ENCODE measurements at places on chromosomes 3 and 15.

GRCh38 chr15:68536331-68537095 lies 42.3 kb upstream of the CORO2B start:
- DNase-seq, result no peak

GRCh38 chr15:32657198-32657883 lies 15.8 kb downstream of the SCG5 start:
- DNase-seq, result no peak

- DNase-seq, result no peak
These were observed 101.5 kb upstream of the CBLB start for GRCh38 chr3:105970283-105970682.

DNA sequence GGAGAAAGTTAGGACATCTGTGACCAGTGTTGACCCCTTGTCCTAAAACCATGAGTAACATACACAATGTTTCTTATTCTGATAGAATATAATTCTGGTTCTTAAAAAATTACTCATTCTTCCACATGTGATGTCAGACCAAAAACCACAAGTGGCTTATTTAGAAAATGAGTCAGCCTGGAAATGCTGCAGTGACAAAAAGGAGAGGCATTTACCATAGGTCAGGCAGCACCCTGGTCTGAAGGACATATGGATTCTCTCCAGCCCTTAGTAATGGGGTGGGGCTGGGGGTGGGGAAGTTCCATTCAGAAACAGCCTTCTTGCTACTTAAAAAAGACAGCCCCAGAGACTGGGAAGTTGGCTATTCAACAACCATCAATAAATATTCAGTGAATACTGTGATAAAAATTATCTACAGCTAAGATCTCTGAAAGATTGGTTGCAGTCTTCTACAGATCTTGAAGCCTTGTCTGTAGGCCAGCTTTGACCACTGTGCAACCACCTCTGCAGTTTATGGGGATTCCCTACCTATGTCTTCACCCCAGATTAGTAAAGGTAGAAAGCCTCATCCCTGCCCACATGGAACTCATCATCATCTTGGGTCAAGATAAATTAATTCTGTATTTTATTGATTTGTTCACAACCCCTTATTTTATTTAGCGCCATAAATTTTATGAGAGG lies 34.9 kb upstream of the TIMP4 start:
- peak; percentile 85 for DNase-seq

- DNase-seq, result no peak
These were observed 27.9 kb downstream of the SYNM start for GRCh38 chr15:99132634-99133287.

GRCh38 chr3:45654397-45654944 lies 34.7 kb upstream of the SACM1L start:
- DNase-seq, result no peak

- DNase-seq, result peak; percentile 28
These were observed 108.1 kb downstream of the ROBO2 start for GRCh38 chr3:77147836-77148578.

DNA sequence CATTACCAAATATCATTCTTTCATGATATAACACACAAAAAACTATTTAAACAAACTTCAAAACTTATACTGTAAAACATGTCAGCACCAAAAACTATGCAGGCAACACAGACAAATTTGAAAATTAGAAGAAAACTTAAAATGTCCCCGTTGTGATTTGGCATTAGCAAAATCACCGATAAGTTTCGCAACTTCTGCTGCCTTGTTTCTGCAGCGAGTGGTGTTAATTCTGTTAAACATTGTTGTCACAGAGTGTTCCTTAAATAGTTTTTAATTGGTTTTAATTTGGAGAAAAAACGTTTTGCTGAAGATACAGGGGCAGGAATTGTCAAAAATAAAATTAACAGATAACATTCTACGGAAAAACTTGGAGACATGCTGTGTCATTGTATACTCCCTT lies 160.6 kb downstream of the RPLP1 start:
- DNase-seq, result no peak

DNA sequence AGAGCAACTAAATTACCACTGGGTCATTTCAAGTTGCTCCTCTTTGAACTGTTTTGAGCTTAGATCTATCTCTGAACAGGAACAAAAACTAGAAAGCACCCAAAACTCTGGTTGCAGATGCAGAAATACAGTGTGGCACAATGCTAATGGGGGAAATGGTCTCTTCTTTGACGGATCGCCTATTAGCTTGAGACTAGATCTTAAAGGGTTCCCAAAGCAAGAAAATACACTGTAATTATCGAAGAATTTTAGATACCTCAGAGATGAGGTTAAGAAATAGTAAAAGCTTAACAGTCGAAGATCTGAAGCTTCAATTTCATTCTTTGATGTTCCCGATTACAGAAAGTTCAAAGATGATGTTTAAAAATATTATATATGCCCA lies 818 bp downstream of the PPP1R2 start:
- peak; percentile 23 for DNase-seq

GRCh38 chr3:157785102-157785826 lies 282.0 kb upstream of the VEPH1 start:
- no peak for DNase-seq

DNA sequence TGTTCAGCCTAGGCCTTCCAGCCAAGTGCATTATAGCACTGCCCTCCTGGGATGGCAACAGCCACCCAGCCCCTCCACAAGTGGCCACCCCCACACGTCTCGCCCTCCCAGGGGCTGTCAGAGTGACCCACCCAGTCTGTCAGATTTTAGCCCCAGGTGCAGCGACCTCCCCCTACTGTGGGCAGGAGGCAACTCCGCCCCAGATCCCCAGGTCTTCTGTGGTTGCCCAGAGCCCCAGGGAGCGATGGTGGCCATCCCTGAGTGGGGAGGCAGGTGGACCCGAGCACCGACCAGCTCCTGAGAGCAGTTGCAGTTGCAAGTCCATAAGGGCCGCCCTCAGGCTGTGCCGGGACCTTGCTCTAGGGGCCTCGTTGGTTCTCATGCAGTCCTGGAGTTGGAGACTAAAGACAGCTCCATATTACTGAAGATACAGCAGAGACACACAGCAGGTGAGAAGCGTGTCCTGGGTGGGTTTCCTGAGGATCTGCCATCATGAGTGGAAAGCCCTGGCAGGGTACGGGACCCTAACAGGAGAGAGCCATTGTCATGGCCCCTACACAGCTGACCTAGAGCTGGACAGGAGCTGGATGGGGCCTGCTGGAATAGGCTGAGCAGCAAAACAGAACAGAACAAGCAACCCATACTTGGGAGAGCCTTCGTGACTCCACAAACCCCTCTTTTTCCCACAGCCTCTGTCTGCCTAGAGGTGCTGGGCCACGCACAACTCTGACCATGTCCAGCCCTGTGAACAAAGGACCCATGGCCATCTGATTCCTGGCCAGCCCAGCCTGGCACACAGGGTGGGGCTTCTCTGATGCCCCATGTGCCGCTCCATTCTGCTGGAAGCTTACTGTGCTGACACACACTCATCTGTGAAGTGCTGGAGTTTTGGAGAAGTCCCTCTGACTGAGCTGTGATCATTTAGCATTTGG lies 110.3 kb upstream of the ALDH1A3 start:
- no peak for DNase-seq

DNA sequence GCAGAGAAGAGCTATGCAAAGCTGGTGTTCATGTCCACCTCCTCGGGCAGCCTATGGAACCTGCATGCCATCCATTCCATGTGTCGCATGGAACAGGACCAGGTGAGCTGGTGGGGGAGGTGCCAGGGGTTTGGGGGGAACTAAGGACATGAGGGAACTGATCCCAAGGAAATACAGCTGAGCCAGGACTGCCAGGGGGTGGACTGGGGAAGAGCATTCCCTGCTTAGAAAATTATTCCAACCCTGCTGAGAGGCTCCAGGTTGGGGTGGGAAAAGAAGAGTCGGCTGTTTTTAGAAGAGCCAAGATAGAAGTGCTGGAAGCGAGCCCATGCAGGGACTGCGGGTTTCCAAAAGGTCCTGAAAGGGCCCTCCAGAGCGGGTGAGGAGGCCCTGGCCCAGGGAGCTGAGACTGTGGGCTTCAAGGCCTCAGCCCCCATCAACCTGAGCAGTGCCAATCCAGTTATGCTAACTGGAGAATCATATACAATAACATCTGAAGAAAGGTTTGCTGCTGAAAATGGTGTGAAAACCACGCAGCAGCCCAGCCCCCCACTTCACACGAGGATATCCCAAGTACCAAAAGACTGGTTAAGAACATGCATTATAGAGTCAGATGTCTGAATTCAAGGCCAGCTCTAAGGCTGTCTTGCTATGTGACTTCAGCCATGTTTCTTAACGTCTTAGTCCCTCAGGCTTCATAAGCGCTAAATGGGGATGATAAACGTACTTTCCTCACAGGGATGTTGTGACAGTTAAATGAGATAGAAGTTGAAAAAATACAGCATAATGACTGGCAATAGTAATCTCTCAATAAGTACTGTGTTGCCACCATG lies 7.8 kb downstream of the DISP2 start:
- no peak for DNase-seq

DNA sequence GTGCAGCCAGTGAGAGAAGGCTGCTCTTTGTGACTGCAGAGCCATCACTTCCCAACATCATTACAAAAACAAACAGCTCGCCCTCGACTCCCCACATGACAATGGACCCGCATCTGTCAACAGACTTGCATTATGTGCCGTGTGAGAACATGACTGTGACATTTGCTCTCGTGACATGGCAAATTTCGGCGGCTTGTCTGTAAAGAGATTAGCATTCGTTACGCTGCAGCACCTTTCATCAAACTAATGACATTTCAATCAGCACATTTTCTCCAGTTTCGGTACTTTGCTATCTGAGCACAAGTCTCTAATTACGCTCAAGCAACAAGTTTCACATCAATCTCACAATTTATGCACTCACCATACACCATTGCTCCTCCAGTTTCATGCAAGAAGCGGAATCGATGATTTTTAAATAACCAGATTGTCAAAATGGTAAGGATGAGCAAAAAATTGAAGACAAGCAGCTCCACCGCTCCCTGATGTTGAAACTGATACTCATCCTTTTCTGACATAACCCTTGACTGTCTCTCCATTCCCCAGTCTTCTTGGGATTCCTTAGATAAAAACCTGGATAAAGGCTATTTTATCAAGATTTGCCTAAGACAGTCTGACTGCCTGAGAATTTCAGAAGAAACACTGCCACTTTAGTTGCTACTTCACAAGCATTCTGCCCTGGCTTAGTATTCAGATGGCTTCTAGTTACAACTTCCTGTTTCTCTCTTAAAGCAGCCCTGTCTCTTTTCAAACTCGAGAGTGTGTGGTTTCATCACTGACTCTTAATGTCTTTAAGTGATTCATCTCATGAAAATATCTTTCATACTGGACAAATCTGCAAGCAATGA lies at the start of gene SLC9A9:
Gene SLC9A9, minus strand, starts transcription at position 682 of the 845 bp plus-strand sequence. Its CDS starts 146 bp downstream, at position 536.
- DNase-seq, result peak; percentile 48

- peak; percentile 46 for DNase-seq
These were observed 4.4 kb upstream of the IDH2 start for GRCh38 chr15:90106522-90107117.

GRCh38 chr3:36405190-36405589 lies 24.9 kb downstream of the STAC start:
- no peak for DNase-seq

DNA sequence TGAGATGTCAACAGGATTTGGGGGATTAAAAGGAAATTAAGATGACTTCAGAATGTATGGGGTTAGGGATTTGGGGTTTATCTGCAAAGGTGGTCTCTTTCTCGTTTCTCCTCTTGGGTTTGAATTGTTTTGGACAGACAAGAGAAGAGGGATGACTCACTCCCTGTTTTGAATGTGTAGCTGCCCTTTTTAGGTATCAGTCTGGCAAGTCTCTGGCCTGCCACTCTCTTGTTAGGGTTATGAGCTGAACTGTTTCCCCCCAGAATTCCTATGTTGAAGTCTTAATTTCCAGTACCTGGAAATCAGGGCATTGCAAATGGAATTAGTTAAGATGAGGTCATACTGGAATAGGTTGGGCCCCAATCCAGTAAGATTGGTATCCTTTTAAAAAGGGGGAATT lies 291.7 kb downstream of the MEX3B start:
- DNase-seq, result peak; percentile 27

DNA sequence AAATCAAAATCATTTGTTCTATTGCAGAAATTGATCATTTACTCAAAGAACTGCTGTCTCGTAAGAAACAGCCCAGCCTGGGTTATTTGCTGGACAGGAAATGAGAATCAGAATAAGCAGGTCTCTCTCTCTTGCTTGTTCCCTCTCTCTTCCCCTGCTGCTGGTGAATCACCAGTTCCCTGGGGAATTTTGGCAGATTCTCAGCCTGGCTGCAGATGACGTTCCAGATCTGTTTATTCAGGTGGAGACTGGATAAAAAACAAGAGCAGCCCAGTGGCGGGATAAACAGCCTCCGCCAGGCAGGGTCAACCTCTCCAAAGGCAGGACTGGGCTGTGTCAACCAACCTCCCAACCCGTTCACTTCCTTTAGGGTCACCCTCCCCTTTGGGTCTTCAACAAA lies 72.1 kb downstream of the LRIG1 start:
- DNase-seq, result peak; percentile 29

DNA sequence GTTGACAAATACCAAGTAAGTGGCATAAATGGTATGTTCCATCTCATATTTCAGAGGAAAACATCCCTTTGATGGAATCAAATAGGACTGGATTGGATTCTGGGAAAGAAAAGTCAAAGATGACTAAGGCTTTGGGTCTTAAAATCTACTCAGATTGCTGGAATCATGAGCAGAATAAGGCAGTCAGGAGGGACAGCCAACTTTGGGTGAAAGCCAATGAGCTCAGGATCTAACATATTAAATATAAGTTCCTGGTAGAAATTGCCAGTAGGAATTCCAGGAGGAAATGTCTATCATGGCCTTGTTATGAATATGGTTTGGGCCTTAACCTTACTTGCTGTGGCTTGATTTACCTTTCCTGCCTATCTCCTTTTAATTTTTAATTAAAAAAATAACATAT lies 55.3 kb downstream of the ISL2 start:
- no peak for DNase-seq

- no peak for DNase-seq
These were observed 477.2 kb downstream of the RBMS3 start for GRCh38 chr3:29758108-29758433.

DNA sequence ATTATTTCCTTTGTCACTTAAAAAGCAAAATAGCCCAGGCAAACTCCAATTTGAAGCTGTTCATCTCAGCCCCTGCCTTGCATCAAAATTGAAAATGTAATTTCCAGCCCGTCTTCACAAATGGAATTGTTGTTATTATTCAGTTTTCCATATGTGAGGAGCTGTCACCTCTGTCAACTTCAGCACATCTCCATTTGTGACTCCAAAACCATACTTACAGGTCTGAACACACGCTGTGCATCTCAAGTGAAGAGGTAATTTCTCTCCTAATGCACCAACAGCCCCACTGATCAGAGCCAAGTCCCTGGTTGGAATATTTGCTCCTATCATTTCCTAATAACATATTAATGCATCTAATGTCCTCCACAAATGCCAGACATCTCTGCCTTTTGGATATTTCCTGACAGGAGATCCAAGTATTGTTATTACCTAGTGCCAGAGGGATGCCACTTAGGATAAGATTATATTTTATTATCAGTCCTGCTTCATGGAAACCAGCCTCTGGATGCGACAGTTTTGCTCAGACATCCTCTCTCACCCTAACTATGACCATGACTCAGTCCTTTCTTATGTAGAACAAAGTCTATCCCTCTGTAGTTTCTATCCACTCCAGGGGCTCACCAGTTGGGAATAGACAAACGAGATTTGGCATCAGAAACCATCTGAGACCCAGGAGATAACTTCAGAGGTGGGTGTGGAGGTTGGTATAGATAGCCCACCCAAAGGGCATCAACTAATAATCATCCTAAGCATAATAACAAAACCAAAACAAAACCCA lies 379.8 kb downstream of the VPS13C start:
- DNase-seq, result no peak

Measured in kidney capillary endothelial cell (primary cell).